Epithelial cell of proximal tubule (primary cell): ENCODE measurements at places on chromosomes 7 and 10.

GRCh38 chr7:29032146-29032545, 74.0 kb upstream of the TRIL start:
- DNase-seq: no peak

DNA sequence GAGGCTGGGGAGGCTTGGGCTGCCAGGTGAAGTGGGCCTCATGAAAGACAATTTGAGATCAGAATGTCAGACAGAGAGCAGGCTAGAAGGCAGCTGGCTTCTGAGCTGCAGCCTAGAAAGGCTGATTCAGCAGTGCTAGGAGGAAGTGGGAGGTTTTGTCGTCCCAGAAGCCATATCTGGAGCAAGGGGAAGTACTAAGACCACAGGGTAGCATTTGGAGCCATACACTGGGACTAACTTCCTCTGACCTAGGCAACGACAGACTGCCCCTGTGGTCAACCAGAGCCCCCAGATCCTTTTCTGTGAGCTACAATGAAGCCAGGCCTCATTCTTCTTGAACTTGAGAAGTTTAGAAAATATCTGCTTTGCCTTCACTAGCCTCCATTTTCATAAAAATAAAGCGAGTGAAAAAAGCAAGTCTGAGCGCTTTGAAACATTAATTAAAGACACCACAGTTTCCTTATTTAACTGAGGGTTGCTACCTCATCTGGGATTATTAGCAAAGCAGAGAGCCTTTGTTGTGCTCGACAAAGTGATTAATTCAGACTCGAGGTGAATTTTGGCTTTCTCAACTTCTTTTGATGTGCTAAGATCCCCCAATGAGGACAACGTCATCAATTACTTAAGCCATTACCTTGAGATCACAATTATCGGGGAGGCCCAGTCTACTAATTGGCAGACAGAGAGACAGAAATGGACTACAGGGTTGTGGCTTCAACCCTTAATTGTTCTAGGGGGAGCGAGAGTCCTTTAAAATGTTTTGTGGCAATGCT, 26.6 kb downstream of the TBXAS1 start:
- no peak for DNase-seq

GRCh38 chr7:55561690-55562089, 10.6 kb downstream of the VOPP1 start:
- DNase-seq: no peak

DNA sequence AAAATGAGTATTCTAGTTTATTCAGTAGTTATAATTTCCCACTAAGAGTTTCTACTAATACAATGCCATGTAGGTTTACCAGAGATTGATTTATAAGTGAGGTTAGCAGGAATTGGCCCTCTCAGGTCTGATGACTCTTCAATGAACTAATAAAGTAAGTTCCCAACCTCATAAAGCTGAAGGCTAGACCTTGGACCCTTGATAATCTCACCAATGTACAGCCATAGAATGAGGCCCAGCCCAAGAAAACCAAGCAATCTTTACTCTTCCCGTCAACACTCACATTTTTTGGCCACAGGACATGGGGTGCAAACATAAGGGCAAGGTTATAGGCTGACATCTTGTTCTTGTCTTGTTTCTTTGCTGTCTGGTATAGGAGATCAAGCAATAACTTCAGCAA, 33.3 kb downstream of the ARHGAP19 start:
- no peak for DNase-seq

DNA sequence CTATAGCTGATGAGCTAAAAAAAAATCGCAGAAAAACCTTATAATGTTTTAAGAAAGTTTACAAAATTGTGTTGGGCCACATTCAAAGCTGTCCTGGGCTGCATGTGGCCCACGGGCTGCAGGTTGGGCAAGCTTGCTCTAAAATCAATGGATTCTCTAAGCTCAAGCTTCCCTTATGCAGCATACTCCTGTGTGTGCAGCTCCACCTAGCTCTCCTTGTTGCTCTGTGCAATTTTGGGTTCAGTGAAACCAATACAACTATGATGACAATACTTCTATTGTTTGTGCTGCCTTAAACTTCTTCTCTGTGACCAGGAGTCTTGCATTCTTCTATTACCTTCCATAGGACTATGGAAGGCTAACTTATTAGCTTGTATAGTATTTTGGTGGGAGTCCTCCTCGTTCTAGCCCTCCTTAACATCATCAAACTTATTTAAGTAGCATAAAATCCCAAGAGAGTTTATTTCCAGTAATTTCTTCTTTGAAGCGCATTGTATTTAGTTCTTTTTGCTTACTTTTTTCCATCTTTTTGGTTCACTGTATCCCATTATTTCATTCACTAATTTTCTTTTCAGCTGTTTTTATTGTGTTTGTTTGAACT, 170.9 kb upstream of the SMIM30 start:
- DNase-seq: no peak

DNA sequence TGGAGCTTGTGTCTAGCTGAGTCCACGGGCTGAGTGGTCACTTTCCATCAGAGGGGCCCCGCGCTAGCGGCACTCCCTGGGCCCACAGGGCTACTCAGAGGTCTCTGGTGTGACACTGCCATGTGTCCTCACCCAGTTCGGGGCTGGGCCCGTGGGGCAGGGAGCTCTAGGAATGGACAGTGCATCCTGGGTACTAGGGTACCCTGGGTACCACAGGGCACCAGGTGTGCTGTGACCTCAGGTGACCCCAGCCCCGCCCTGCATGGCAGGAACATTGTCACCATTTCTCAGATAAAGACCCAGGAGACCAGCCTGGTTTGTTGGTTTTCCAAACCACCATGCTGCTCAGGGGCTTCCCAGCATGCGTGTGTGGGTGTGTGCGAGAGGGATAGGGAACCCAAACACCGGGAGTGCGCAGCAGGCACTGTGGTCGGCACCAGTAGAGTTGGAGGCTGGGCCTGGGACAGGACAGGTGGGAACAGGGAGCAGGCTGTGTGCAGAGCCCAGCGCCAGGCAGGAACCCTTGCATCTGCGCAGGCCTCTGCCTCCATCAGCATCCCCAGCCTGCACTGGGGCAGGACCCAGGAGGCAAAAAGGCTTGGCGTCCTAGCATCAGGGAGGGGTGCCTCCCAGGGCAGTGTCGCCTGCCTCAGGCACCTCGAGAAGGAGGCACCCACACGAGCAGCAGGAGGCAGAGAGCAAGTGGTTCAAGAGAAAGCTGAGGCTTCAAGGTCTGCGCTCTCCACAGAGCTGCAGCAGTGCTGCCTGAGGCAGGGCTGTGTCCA, 19.4 kb upstream of the CSGALNACT2 start:
- no peak for DNase-seq

GRCh38 chr7:87330316-87330715, 15.1 kb upstream of the CROT start:
- DNase-seq: no peak

- no peak for DNase-seq
Observed at GRCh38 chr7:124783271-124783670, 17.7 kb upstream of the GPR37 start.

- DNase-seq: no peak
Observed at GRCh38 chr7:7399707-7400106, 136.0 kb downstream of the COL28A1 start.

DNA sequence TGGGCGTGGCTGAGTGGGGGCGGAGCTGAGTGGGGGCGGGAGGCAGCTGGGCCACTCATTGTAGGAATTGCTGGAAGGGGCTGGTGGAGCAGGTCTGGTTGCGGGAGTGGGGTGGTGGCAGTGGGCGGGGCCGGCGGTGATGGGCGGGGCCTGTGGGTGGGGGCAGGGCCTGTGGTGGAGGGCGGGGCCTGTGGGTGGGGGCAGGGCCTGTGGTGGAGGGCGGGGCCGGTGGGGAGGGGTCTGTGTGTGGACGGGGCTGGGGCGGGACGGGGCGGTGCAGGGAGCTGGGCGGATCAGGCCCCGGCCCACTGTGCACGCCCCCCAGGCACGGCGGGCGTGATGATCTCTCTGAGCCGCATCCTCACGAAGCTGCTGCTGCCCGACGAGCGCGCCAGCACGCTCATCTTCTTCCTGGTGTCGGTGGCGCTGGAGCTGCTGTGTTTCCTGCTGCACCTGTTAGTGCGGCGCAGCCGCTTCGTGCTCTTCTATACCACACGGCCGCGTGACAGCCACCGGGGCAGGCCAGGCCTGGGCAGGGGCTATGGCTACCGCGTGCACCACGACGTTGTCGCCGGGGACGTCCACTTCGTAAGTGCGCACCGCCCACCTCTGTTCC, 14.0 kb downstream of the SLC29A4 start:
- DNase-seq: no peak

GRCh38 chr7:118061386-118061785, 122.6 kb upstream of the LSM8 start:
- no peak for DNase-seq

GRCh38 chr7:8998762-8999161, 565.4 kb downstream of the NXPH1 start:
- no peak for DNase-seq

GRCh38 chr10:68462536-68462935, 9.2 kb downstream of the DNA2 start:
- no peak for DNase-seq

GRCh38 chr7:2269991-2270460, 28.0 kb downstream of the NUDT1 start:
- DNase-seq: no peak

GRCh38 chr7:33726582-33726981, 178.8 kb upstream of the BMPER start:
- DNase-seq: no peak

DNA sequence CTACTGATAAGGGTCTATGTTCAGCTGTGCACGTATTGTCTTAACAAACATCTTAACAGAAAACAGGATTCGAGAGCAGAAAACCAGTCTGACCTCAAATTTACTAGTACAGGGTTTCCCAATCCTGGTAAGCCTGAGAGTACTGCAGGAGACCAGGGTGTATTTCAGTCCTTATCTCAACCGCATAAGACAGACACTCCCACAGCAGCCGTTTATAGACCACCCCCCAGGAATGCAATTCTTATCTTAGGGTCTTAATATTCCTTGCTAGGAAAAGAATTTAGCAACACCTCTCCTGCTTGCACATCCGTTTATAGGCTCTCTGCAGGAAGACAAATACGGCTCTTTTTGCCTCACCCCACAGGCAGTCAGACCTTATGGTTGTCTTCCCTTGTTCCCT, 277.3 kb downstream of the SDK1 start:
- no peak for DNase-seq

DNA sequence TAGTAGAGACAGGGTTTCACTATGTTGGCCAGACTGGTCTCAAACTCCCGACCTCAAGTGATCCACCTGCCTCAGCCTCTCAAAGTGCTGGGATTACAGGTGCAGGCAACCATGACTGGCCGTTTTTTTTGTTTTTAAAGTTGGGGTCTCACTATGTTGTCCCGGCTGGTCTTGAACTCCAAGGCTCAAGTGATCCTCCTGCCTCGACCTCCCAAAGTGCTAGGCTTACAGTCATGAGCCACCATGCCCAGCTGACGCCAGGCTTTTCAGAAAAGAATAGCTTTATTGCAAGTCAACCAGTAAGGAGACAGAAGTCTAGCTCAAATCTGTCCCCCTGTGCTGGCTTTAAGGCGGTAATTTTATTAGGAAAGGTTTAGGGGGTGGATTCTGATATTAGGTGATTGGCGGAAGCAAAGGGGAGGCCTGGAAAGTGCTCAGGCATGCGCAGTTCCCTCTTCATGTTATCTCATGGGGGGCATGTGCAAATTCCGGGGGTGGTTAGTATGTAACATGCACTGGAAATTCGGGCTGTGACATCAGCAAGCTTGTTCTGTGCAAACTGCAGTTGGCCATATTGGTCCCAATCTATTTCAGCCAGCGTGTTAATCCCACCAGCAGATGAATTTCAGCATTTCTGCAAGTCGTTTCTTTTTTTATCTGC, 42.7 kb downstream of the LIMK1 start:
- DNase-seq: no peak

DNA sequence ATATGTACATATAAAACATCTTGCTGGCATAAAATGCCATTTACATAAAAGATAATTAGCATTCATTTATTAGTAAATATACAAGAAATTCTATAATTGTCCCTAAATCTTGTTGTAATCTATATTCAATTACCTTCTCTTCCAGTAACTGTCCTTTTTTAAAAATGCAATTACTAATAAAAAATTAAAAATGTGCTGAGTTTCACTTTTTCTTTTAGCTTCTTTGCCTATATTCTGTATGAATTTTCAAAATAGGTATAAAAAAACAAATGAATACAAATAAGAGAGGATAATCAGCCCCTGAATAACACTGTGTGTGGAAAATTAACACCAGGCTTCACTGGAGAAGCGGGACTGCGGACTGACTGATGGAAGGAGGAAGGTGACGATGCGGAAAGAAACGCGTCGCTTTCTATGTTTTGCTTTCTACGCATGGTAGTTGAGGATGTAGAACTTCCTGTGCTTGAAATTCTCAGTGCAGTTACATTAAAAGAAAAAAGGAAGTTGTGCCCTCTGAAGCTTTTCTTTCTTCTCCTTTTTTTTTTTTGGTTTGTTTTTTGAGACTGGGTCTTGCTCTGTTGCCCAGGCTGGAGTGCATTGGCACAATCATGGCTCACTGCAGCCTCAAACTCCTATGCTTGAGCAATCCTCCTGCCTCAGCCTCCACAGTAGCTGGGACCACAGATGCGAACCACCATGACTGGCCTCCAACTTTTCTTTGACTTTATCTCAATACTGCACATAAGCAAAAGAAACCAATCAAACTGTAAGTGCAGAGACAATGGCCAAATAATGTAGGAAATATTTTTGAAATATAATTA, 7.4 kb upstream of the ZMYND11 start:
- no peak for DNase-seq

DNA sequence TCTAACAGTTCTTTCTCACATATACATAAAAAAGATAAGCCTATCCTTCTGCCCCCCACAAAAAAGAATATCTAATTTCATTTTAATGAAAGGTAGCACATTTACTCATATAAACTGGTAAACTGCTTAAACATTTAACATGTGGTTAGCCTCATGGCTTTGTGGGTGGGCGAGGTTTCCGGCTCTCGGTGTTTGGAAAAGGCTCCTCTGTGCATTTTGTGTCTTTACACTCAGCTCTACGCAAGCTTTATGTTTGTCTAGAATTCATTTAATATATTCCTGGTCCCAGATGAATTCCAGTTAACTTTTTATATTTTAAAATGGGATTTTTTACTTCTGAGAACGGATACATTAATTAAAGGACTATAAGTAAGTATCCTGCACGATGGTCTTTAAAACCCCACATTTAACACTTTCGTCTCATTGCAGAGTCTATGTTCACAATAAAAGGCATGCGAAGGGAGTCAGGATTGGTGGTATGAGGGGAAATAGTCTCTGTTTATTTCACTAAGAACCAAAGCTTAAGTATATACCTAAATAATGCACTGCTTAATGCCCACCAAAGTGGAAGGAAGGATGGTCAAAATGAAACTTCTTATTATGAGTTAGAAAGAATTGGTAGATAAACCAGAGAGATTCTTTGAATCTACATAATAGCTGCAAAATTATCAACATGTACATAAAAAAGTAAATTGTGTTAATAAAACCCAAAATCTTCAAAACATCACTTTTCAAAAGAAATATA, 197.2 kb downstream of the CRPPA start:
- no peak for DNase-seq
